H4 (cell line): ENCODE measurements at places on chromosomes 12 and 14. TPM values are rescaled to one million over a fixed set of nuclear protein-coding genes. Genes with fewer than 3 reads are reported as not detected.

Gene APOF
- total RNA-seq: not detected in 2 replicates

Gene CDKN1B
- 22.8 and 27.3 TPM in 2 replicates for total RNA-seq

Gene NGDN
- total RNA-seq: 65.3 and 80.2 TPM in 2 replicates

Gene AVPR1A
- not detected in 2 replicates for total RNA-seq

Gene WSCD2
- total RNA-seq: 2.7 and 3.2 TPM in 2 replicates

Gene RALGAPA1
- total RNA-seq: 10.8 and 11.3 TPM in 2 replicates

Gene PTGER2
- total RNA-seq: 3.7 and 5.7 TPM in 2 replicates

Gene PPFIBP1
- total RNA-seq: 15.4 and 15.9 TPM in 2 replicates

Gene RD3L
- total RNA-seq: not detected in 2 replicates

Gene NRXN3
- total RNA-seq: 0.37 and 0.39 TPM in 2 replicates

Gene SOAT2
- total RNA-seq: 0.06 TPM in 1 of 2 replicates, not detected in the other

Gene EPS8
- total RNA-seq: 18.8 and 21.5 TPM in 2 replicates

Gene CMA1
- not detected in 2 replicates for total RNA-seq

Gene SDR9C7
- 0.14 TPM in 1 of 2 replicates, not detected in the other for total RNA-seq

Gene BATF
- total RNA-seq: not detected in 2 replicates

Gene REP15
- 0.25 TPM in 1 of 2 replicates, not detected in the other for total RNA-seq

Gene TTC9
- 0.68 and 0.88 TPM in 2 replicates for total RNA-seq

Gene GARIN6
- not detected in 2 replicates for total RNA-seq

Gene HELB
- 0.76 and 1.9 TPM in 2 replicates for total RNA-seq

Gene CHGA
- not detected in 2 replicates for total RNA-seq

Gene SSPN
- total RNA-seq: 0.31 and 1.0 TPM in 2 replicates

Gene RPL10L
- not detected in 2 replicates for total RNA-seq

Gene ARHGAP9
- total RNA-seq: not detected in 2 replicates

Gene C1RL
- total RNA-seq: 21.4 and 46.4 TPM in 2 replicates

Gene CEBPE
- total RNA-seq: not detected in 2 replicates

Gene TBK1
- total RNA-seq: 23.7 and 28.0 TPM in 2 replicates

Gene PTPN6
- total RNA-seq: not detected in 2 replicates

Gene RNFT2
- total RNA-seq: 4.5 and 7.9 TPM in 2 replicates

Gene ADAM20
- not detected in 2 replicates for total RNA-seq

Gene ITGA5
- 86.7 and 89.4 TPM in 2 replicates for total RNA-seq

Gene C14orf180
- not detected in 2 replicates for total RNA-seq

Gene CLMN
- total RNA-seq: 3.7 and 4.5 TPM in 2 replicates

Gene CPM
- 0.45 and 1.7 TPM in 2 replicates for total RNA-seq

Gene VRTN
- total RNA-seq: not detected in 2 replicates

Gene GCH1
- 3.5 and 4.6 TPM in 2 replicates for total RNA-seq

Gene OR10AD1
- not detected in 2 replicates for total RNA-seq

Gene P2RX7
- total RNA-seq: 1.5 and 2.4 TPM in 2 replicates

Gene C12orf50
- not detected in 2 replicates for total RNA-seq
